ENCODE measurements at places on chromosomes 4 and X. TPM values are rescaled to one million over a fixed set of nuclear protein-coding genes. Genes with fewer than 3 reads are reported as not detected.
A peak's percentile ranks its signal among the peaks of the same experiment; 100 is the strongest.

GRCh38 chr4:187602339-187603092 lies 393.1 kb upstream of the ZFP42 start:
- DNase-seq = no peak
- no peaks in the 10 kb centered on the region for H3K27me3 ChIP-seq
- peaks cover 4% of the 10 kb centered on the region for H3K4me1 ChIP-seq

DNA sequence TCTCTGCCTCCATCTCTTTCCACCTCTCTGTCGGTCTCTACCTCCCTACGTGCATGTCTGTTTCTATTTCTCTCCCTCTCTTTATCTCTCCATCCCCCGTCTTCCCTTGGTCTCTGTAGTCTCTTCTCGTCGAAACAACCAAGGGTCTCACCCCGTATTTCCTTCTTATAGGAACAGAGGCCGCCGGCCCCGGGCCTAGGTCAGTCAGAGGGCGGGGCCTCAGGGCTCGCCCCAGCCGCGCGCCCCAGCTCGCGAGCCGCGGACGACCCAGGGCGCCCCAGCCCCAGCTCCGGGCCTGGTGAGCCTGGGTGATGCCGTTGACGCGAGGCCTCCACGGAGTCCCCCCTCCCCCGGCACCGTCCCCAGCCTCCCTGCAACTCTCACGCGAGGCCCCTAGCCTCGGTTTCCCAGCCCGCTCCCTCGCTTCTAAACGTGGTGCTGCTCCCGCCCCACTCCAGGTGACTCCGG lies 6.6 kb downstream of the TIMM17B start:
- peaks cover 4% of the 10 kb centered on the region for H3K4me1 ChIP-seq
- no peaks in the 10 kb centered on the region for H3K36me3 ChIP-seq
- peak overlapping the region; percentile 87 for H3K27ac ChIP-seq
- peak; percentile 19 for DNase-seq

DNA sequence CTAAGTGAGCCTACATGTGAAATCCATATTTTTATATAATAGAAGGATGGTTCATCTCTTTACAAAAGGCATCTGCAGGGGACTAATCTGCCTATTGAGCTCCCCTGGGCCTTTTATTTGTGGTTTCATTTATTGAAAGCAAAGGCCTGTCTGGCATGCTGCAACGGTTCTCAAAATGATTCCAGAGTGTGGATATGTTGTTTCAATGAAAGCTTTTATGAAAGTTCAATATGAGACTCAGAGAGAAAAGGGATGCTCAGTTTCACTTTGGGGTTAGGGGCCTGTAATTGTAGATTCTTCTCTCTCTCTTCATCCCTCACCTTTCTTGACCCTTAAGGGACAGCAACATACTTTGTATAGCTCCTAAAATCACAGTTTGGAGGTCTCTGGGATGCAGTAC lies 204.2 kb upstream of the CASK start:
- H3K4me1 ChIP-seq = no peaks in the 10 kb centered on the region
- no peak overlapping the region for H3K4me3 ChIP-seq
- DNase-seq = no peak
- H3K27ac ChIP-seq = no peak overlapping the region
- no peaks in the 10 kb centered on the region for H3K36me3 ChIP-seq

GRCh38 chr4:186687265-186687664 lies 36.4 kb downstream of the FAT1 start:
- H3K27me3 ChIP-seq = peaks cover 4% of the 10 kb centered on the region
- no peak for DNase-seq
- no peaks in the 10 kb centered on the region for H3K4me1 ChIP-seq
- no peaks in the 10 kb centered on the region for H3K36me3 ChIP-seq
- H3K27ac ChIP-seq = no peak overlapping the region

DNA sequence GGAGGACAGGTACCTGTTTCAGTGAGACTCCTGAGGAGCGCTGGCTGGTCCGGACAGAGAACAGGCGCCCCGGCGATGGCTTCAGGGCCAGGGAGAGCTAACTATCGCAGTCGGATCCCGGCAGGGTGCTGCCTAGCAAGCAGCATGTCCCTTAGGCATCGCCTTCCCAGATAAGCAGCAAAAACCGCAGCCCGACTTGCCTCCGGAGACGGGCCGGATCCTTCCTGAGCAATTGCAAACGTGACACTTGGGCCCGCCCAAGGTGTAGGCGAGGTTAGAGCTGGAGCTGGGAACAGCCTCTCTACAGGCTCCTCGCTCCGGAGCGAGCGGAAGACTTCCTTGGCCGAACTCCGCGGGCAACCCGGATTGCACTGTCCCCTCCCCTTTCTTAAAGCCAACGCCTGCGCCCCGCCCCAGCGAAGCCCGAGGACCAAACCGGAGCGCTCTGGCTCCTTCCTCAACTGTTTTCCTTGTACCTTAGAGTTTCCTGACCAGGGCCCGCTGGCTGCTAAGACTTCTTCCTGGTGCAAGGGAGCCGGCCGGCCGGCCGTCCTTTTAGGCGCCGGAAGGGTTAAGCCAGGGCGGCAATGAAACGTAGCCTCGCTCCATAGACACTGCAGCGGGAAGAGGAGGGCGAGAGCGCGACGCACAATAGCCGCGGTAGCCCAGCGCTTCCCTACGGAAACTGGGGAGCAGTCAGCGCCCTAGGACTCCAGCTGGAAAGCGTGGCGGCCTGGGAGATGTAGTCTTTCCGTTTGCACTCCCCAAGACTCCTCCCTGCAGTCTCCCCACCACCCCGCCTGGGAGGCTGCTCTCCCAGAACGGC lies at the start of gene OPHN1:
OPHN1 (minus strand) TSS at position 341 of the 826 bp plus-strand sequence. CDS start 475 bp downstream, outside the sequence.
- peaks cover 3% of the 10 kb centered on the region for H3K27me3 ChIP-seq
- no peaks in the 10 kb centered on the region for H3K36me3 ChIP-seq
- DNase-seq = peak; percentile 55

DNA sequence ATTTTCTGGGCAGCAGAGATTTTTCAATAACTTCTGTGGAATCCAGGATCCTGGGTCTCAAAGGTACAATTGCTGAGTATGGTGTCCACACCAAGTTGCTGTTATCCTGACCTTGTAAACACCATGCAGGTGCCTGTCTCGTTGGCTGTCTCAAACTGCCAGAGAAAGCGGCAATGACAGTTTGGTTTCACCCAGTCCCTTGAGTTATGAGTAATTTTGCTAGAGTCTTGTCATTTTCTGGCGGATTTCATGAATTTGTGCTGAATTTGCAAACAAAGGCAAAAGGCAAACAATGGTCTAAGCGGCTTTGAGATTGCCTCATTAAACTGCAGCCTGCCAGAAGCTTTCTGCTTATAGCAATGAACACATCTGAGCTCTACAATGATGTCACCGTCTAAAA lies 847.9 kb downstream of the RAB28 start:
- peaks cover 4% of the 10 kb centered on the region for H3K36me3 ChIP-seq
- DNase-seq = no peak
- no peaks in the 10 kb centered on the region for H3K27me3 ChIP-seq
- no peak overlapping the region for H3K27ac ChIP-seq
- no peaks in the 10 kb centered on the region for H3K4me1 ChIP-seq

GRCh38 chrX:104270212-104270611 lies 15.5 kb upstream of the ESX1 start:
- H3K27me3 ChIP-seq = no peaks in the 10 kb centered on the region
- no peak overlapping the region for H3K27ac ChIP-seq
- H3K4me1 ChIP-seq = peaks cover 3% of the 10 kb centered on the region
- no peaks in the 10 kb centered on the region for H3K36me3 ChIP-seq

- H3K27ac ChIP-seq = no peak overlapping the region
- H3K27me3 ChIP-seq = no peaks in the 10 kb centered on the region
- no peaks in the 10 kb centered on the region for H3K36me3 ChIP-seq
- H3K4me1 ChIP-seq = peaks cover 6% of the 10 kb centered on the region
- DNase-seq = no peak
These were observed 328.6 kb downstream of the PCDH19 start for GRCh38 chrX:100081503-100081902.

GRCh38 chrX:29545878-29546277 lies 669.5 kb upstream of the MAGEB2 start:
- H3K27ac ChIP-seq = no peak overlapping the region
- H3K4me3 ChIP-seq = no peak overlapping the region
- H3K4me1 ChIP-seq = no peaks in the 10 kb centered on the region
- no peaks in the 10 kb centered on the region for H3K27me3 ChIP-seq
- no peaks in the 10 kb centered on the region for H3K36me3 ChIP-seq
- no peak for DNase-seq

DNA sequence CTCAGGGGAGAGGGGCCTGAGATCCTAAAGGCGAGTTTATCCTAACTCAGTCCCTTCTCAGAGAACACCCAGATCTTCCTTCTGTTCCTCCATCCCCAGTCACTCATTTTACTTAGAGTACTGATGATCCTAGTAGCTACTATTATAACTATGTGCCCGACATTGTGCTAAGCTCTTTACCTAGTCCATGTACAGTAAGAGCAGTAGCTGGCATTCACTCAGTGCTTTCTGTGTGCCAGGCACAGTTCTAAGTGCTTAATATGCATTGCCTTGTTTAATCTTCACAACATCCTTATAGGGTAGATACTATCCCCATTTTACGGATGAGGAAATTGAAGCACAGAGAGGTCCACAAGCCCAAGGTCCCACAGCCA lies 58.3 kb downstream of the FRMPD3 start:
- H3K4me1 ChIP-seq = peaks cover 18% of the 10 kb centered on the region
- no peak for DNase-seq
- no peak overlapping the region for H3K27ac ChIP-seq
- H3K27me3 ChIP-seq = peaks cover 8% of the 10 kb centered on the region
- H3K4me3 ChIP-seq = peak overlapping the region; percentile 57
- H3K36me3 ChIP-seq = no peaks in the 10 kb centered on the region

DNA sequence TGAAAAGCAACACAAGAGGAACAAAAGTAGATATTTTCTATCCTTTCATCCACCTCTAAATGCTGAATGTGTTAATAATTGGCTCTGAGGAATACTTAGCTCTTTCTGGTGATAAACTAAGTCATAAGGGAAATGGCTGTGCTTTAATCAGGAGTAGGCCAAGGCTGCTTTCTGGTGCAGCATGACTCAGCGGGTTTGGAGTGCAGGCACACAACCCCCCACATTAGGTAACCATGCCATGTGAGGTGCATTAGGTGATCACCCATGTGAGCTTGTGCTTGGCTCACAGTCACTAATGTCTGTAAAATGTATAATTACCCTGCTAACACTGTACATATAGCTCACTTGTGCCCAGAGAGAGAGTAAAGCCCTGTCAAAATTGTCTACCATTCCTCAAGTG lies 57.2 kb downstream of the USP38 start:
- no peaks in the 10 kb centered on the region for H3K4me1 ChIP-seq
- H3K4me3 ChIP-seq = no peak overlapping the region
- no peak overlapping the region for H3K27ac ChIP-seq
- no peak for DNase-seq
- H3K36me3 ChIP-seq = peaks cover 6% of the 10 kb centered on the region
- H3K27me3 ChIP-seq = no peaks in the 10 kb centered on the region

CLDN2 gene
- not detected for total RNA-seq

LNX1 gene
- total RNA-seq = 0.10 TPM

BTK gene
- 1.1 TPM for total RNA-seq

BMP3 gene
- total RNA-seq = 1.8 TPM

Data from glutamatergic neuron (in vitro differentiated cells).